ENCODE measurements at places on chromosomes 6 and 20.

DNA sequence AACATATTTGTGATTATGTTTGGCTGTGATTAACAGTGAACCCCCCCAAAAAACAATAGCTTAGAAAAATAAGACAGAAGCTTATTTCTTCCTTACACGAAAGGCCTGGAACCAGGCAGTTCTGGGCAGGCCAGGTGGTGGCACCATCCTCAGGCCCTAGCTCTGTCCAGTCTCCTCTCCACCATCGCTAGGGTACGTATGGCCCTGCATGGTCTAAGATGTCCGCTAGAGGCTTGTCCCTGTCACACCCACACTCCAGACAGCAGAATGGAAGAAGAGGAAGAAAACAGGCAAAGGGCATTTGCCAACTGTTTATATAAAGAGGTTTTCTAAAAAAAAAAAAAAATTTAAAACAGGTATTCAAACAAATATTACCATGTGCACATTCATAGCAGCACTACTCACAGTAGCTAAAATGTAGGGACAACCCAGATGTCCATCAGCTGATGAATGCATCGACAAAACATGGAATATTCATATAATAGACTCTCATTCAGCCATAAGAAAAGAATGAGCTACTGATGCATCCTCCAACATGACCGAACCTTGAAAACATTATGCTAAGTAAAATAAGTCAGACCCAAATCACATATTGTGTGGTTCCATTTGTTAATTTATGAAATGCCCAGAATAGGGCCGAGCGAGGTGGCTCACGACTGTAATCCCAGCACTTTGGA, 6.7 kb downstream of the TGM3 start:
- DNase-seq: no peak

- DNase-seq: no peak
These were observed 304.0 kb upstream of the CDYL start for GRCh38 chr6:4472222-4472621.

- no peak for DNase-seq
These were observed 776.1 kb downstream of the TENT5A start for GRCh38 chr6:80976336-80976735.

DNA sequence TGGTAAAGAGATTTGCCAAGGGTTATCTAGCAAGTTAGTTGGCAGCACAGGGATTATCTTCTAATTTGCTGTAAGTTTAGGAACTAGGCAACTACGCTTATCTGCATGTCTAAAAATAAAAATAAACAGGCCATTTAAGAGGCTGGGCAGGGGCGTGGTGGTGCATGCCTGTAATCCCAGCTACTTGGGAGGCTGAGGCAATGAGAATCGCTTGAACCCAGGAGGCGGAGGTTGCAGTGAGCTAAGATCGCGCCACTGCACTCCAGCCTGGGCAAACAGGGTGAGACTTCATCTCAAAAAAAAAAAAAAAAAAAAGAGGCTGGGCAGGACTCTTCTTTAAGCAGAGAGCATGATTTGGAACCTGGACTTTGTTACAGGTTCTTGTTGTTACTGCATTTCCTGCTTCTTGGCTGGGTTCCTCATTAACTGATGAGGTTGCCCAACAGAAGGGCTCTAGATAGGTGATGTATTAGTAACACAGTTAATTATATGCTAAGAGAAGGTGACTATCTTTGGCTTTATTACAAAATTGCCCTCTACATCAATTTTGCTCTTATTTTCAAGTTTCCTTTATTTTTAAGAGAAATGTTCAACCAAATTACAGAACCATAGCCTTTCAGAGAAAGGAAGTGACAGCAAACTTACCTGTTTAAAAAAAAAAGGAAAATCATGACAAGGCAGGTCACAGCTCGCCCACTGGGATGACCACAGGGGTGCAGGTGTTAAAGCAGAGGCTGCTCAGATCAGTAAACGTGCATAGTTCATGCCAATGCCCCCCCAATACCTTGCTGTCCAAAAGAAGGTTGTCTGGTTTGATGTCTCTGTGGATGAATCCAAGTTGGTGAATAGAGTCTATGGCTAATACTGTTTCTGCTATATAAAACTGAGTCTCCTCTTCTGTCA, 32.5 kb downstream of the STK38 start:
- DNase-seq: no peak

GRCh38 chr6:131303338-131303930, 168.2 kb downstream of the AKAP7 start:
- no peak for DNase-seq

DNA sequence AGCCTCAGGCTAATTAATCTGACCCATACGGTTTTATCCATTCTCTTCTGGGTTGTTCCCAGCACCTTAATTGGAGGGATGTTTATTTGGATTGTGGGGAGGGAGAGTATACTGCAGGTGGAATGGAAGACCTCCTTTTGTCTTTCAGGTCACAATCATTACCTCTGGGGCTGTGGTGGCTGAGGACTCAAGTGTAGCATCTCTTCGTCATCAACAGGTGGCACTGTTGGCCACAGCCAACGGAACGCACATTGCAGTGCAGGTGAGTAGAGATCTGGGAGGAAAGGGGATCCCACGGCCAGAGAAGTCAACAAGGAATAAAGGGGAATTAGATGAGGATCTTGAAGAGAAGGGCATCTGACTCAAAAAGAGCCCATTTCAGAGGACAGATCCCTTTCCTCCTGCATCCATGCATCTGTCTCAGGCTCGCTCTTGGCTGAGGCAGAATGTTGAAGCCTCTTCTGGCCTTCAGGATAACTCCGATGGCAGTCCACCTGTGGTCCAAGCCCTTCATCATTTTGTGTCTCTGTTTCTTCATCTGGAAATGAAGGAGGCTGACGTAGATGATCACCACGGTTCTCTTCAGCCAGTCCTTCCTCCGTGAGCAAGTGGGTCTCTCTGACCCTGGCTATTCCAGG, 3.2 kb upstream of the DEF6 start:
- peak; percentile 48 for DNase-seq

DNA sequence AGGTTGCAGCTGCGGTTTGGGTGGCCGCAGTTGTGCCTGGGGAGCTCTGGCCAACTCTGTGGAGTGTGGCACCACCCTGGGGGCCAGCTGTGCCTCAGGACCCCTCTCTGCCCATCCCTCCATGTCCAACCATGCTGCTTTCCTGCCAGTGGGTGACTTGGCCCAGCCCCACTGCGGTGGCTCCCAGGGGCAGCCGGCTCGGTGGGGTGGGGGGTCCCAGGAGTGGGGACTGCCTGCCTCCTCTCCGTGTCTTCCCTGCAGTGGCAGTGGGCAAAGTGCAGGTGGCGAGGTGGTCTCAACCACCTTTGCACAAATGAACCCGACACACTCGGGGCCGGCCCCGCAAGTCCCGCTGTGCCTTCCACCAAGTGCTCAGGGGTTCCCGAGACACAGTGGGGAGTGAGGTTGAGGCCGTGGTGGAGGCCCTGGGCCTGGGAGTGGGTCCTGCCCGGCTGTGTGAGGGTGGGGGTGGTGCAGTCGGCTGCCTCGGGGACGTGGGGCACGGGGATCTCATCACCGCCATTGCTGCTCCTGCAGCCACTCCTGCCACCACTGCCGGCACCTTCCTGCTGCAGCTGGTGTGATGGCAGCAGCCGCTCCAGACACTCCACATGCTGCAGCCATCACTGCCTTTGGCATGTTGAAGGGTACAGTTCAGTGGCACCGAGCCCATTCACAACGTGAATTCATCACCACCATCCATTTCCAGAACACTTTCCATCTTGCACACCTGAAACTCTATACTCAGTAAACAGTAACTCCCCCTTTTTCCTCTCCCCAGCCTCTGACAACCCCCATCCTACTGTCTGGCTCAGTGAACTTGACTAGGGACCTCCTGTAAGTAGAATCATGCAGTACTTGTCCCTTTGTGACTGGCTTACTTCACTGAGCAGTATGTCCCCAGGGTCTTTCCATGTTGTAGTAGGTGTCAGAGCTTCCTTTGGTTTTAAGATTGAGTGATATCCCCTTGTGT, 10.7 kb upstream of the SLCO4A1 start:
- DNase-seq: no peak

GRCh38 chr20:50883856-50884255, 47.4 kb downstream of the ADNP start:
- DNase-seq: no peak

- no peak for DNase-seq
These were observed 31.4 kb downstream of the SMLR1 start for GRCh38 chr6:130858498-130859160.

DNA sequence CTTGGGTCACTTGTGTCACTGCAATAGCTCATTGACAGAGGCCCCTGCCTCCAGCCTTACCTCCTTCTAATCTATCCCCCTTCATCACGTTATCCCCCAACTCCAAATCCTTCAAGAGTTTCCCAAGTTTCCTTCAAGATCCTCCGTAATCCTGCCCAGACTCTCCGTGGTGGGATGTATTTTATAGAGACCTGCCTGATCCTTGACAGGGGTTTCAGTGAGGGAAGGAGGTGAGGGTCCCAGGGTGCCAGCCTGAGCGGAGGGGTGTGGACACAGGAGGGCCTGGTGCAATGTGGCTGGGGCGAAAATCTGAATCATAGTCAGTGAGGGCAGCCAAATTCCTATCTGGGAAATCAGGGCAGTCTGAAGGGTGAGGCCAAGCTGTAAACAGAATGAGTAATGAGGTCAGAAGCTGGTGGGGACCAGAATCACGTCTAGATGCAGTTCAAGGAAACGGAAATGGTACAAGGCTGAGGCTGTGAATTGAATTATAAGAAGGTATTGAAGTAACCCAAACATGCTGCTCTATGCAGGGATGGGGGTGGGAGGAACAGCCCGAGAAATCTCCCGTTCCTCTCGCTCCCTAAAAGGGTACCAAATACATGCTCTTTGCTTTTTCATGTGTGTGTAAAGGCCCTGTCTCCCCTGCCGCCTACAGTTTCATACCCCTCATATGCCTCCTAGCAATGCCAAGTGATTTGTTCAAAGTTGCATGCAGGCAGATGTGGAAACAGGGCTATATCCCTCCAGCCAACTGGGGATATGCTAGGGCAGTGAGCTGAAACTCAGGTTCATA, 35.4 kb upstream of the PIM1 start:
- no peak for DNase-seq

All from activated naive CD8-positive, alpha-beta T cell treated with anti-CD3 and anti-CD28 coated beads for 36 hours (primary cell).